ENCODE measurements at places on chromosomes 5 and 9.

DNA sequence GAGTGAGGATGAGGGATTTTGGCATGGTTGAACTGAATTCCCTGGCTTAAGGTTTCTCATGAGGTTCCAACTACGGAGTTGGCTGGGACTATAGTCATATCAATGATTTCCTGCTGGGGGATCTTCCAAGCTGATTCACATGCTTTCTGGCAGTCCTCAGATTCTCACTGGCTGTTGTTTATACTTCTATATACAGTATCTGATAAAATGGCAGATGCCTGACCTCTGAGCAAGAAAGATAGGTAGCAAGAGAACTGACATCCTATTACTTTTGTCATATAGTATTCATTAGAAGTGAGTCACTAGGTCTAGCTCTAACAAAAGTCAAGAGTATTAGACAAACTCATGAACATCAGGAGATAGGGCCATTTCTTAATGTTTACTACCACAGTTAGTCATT, 440.9 kb upstream of the EDIL3 start:
- DNase-seq: no peak

GRCh38 chr5:155822177-155822576, 504.8 kb upstream of the SGCD start:
- no peak for DNase-seq

- no peak for DNase-seq
Observed at GRCh38 chr5:93791518-93791972, 50.1 kb upstream of the POU5F2 start.

GRCh38 chr5:115160975-115161475, 8.7 kb downstream of the TRIM36 start:
- no peak for DNase-seq

Measured in stimulated activated CD8-positive, alpha-beta memory T cell treated with anti-CD3 and anti-CD28 coated beads, Interleukin-15, amount 100 ng/mL, for 4 hours (primary cell).